Neuronal stem cell (in vitro differentiated cells): ENCODE measurements at places on chromosomes 7 and 10.

GRCh38 chr7:1361756-1362125 lies 97.5 kb downstream of the MICALL2 start:
- DNase-seq = no peak

- DNase-seq = peak; percentile 97
Measured at GRCh38 chr10:42552188-42553063, 85.9 kb downstream of the ZNF33B start.

DNA sequence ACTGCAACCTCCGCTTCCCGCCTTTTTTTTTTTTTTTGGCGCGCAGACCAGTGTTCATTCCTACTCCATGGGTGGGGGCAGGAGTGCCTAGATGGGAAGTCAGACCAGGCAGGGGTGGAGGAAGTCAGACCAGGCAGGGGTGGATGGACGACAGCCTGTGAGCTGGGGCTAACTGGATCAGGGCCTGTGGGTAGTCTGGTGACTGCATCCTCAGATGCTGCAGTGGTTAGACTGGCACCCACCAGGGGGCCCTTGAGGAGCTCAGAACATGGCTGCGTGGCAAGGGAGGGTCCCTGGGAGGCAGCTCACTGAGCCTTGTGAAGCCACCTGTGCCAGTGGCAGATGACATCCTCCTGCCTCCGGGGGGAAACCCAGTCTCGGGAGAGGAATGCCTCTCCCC lies 35.1 kb downstream of the RCC1L start:
- no peak for DNase-seq

DNA sequence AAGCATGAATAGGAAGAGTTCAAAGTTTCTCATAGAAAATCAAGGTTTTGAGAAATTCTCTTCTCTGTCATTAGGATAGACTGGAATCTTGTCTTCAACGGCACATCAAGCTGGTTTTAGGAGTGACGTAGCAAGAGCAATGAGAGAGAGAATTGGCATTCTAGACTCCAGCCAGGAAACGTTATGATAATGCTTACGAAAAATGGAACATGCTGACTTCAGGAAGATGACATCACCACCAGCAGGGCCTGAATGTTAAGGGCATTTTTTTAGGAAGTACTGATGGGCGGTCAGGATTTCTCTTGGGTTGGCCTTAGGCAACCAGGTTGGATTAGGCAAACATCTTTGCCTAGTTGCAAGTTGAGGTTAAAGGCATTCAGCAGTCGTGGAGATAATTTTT lies 213.2 kb upstream of the CTBP2 start:
- DNase-seq = no peak

- no peak for DNase-seq
Measured at GRCh38 chr7:137305901-137306621, 37.5 kb downstream of the PTN start.

DNA sequence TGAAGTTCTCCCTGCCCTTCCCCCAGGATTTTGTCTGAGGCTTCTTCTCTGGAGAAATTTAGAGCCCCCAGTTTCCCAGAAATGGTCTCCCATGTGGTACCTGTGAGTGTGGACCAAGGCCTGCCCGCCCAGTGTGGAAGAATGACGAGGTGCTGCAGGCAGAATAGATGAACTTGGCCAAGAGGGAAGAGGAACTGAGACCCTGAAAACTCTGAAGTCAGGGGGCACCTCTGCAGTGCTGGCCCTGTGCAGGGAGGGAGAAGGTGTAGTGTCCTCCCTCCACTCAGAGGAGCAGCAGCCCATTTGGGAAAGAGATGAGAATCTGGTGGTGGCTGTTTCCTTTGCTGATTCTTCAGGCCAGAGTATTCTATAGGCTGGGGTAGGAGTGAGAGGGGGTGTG lies 115.2 kb upstream of the PCGF5 start:
- no peak for DNase-seq

GRCh38 chr7:146175716-146176115 lies 59.1 kb downstream of the CNTNAP2 start:
- no peak for DNase-seq

- no peak for DNase-seq
Measured at GRCh38 chr7:140533394-140533872, 54.1 kb upstream of the MKRN1 start.

- DNase-seq = no peak
Measured at GRCh38 chr7:150439967-150440366, 10.5 kb upstream of the GIMAP8 start.

DNA sequence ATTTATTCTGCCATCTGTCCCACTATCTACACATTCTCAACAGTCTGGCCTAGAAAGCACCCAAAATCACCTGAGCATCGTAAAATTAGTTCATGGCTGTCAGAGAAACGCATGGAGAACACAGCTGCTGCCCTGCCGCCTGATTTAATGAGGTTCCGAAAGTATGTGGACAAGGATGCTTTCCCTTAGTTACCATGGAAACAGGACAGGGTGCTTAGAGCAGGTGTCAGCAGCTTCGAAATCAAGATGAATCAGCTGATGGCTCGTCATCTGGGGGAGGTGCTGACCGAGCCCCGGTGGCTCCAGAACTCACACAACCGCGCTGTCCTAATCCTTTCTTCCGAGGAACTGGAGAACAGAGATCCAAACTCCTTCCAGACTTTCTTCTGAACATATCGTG lies 151.5 kb downstream of the TEX36 start:
- DNase-seq = peak; percentile 32

- DNase-seq = no peak
Measured at GRCh38 chr10:103196516-103196915, 3.4 kb upstream of the NT5C2 start.

DNA sequence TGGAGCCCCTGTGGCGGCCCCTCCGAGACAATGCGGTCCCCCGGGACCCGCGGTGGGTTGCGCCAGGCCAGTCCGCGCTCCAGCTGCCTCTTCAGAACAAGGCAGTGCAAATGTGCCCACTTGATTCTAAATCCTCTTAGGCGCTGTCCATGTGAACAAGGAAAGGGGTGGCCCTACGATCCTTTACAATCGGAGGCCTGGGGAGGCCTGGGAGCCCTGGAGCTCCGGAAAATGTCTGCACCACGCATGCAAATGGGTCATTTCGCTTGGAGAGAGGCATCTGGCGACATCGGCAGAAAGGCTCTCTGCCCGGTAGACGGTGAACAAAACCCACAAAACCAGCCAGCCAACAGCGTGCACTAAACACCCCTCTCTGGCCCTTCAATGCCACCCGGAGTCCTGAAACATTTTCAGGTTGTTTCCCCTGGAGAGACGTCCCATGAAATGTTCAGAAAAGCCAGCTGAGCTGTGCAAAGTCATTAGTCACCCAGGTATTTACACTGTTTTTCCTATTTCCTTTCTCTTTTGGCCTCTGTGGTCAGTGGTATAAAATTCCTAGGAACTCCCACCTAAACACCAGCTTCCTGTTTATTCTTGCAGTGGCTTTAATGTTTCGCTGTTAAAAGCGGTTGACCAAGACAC lies 102.8 kb upstream of the ZNF438 start:
- no peak for DNase-seq

DNA sequence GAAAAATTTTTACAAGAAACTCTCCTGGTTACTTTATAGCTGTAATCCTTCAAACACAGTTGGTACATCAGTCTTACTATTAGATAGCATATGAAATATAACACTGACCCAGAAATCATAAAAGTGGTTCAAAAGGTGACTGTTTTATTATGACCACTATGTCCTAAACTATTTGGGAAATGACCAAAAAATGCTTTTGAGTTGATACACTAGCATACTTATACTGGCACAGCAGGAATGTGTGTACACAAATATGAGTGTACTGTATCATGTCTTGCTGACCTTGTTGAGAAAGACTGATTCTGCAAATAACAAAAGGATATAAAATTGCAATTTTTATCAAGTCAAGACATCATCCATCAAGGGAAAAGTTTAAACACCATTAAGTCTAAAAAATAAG lies 24.3 kb downstream of the CSTF2T start:
- no peak for DNase-seq

DNA sequence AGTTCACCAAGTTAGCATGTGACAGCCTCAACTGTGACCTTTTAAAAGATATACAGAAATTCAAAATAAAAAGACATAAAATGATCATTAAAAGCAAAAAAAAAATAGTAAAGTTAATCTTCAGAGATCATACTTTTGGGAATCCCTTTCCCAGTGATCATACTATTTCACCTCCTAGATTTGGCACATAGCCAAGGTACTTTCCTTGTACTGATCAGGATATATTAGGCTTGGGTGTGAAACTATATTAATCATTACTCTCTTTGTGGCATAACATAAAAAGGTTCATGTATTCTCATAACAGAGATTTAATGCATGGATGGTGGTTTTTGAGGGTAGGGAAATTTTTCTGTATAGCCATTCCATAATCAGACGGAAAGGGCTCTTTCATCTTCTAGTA lies 109.6 kb upstream of the ZWINT start:
- no peak for DNase-seq

DNA sequence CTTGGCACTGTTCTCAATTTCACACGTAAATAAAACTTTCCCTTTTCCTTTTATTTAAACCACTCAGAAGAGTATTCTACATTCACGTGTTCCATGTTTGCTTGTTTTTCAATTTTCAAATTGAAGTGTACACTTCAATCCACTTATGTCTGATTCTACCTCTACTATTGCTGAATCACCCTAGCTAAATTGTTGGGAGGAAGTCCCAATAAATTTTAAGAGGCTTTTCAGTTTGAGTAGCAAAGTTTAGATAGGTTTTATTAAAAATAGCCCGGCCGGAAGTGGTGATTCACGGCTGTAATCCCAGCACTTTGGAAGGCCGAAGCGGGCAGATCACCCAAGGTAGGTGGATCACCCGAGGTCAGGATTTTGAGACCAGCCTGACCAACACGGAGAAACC lies 1414.7 kb upstream of the CELF2 start:
- no peak for DNase-seq

GRCh38 chr7:44046321-44047061 lies 2.0 kb downstream of the DBNL start:
- no peak for DNase-seq

GRCh38 chr7:131741446-131741845 lies 185.0 kb upstream of the PODXL start:
- no peak for DNase-seq

DNA sequence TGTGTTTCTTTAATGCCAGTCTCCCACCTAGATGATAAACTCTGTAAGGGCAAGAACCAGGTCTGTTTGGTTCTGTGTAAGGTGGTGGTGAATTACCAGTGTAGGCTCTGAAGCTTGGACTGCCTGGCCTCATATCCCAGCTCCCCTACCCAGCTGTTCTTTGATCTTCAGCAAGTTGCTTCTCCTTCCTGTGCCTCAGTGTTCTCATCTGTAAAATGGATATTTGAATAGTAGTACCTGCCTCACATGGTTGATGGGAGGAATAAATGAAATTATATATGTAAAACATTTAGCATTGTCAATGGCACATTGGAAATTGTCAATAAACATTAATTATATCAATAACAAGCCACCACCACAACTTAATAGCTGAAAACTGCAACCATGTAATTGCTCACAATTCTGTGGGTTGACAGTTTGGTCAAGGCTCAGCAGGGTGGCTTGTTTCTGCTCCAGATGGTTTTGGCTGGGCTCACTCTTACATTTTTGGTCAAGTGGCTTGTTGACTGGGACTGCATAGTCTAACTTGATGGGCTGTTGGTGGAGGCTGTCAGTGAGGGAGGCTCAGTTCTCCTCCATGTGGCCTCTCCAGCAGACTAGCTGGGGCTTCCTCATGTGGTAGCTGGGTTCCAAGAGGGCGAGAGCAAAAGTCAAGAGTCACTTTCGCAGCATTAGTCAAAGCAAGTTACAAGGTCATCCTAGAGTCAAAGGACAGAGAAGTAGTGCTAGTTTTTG lies 84.5 kb upstream of the DUSP5 start:
- no peak for DNase-seq

GRCh38 chr7:289209-289755 lies 688 bp upstream of the FOXL3 start:
- no peak for DNase-seq

DNA sequence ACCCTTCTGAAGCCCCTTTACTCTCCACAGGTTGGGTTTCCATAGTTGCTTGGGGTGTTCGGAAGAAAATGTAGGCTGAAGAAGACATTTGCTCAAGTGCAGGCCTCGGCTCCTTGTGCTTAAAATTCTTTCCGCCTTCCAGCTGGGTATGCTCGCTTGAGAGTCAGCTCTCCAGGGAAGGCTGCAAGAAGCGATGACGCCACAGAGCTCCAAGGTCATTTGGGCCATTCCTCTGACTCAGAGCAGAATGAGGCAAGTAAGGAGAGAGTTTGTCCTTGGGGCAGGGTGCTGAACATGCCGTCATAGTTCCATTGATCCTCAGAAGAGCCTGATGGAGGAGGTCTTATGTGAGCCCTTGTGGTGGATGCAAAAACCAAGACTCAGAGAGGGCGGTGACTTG lies 27.4 kb upstream of the HSPA12A start:
- DNase-seq = no peak

DNA sequence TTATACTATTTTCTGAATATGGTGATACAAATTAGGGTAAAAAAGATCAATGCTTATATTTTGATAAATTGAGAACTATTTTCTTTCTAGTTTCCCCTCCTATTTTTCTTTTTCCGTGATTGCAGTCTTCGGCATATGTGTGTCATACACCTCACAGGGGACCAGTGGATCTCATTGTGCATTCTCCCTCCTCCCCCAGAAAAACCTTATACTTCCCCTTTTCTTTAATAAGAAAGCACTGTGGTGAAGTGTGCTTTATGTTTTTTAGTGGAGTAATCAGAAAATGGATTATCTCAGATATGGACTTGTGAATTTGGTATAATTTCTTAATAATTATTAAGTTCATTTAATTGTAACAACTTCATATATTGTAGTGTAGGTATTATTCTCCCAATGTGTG lies 72.8 kb downstream of the BICC1 start:
- DNase-seq = no peak

- no peak for DNase-seq
Measured at GRCh38 chr10:1120306-1120705, 64.1 kb downstream of the WDR37 start.

DNA sequence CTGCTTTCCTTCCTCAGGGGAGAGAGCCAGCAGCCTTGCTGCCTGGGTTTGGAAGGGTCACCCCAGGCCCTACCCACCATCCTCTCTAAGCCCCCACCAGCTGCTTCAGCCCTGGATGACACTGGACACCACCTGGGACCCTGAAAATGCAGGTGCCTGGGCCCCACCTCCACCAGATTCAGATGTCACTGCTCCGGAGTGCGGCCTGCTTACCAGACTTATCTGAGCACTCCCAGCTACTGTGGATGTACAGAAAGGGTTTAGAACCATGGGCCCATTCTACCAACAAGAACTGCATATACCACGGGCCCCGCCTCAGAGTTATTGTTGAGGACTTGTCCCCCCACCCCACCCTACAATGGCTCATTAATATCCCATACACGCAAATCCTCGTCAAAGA lies 172.3 kb downstream of the PTPRN2 start:
- DNase-seq = no peak

DNA sequence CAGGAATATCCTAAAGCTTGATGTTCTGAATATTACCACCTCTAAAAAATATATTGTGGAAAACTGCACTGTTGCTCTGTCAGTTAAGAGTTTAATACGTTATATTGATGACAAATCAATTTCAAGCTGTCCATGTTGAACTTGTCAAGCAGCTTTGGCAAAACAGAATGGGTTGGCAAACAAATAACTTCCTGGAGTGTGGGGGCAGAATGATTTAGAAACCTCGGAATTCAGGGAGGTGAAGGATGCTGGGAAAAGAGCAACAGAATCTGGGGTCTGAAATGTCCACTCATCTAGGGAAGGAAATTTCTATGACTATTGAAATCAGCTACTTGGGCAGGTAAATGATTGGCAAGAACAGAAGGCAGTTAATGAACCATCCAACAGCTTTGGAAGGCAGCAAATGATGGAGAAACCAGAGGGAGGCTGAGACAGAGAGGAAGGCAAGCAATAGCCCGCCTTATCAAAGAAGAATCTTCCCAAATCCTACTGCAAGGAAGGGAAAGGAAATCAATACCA lies 95.1 kb upstream of the PALS2 start:
- no peak for DNase-seq
